ENCODE measurements at places on chromosomes 6 and 20.

DNA sequence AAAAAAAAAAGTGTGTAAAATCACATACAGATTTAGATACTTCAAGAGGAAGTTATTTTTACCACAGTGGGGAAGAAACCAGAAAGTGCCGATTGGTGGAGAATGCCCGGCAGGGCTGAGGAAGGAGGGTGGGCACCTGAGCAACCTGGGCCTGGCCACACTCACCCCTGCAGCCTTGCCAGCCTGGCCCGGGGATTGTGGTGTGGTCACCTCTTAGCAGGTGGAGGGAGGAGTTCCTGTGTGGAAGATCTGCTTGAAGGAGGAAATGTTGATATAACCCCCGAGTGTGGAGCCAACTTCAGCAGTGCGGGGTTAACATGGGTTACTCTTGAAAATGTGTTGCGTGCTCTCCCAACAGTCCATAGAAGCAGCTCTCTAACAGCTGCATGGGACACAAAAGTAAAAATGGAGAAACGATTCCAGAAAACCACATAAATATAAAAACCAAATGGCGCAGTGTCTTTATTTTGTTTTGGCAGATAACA, 14.7 kb downstream of the UST start:
- DNase-seq: no peak

- DNase-seq: no peak
Measured at GRCh38 chr6:121619987-121620740, 184.7 kb downstream of the GJA1 start.

GRCh38 chr6:149093643-149094042, 223.9 kb upstream of the TAB2 start:
- no peak for DNase-seq

DNA sequence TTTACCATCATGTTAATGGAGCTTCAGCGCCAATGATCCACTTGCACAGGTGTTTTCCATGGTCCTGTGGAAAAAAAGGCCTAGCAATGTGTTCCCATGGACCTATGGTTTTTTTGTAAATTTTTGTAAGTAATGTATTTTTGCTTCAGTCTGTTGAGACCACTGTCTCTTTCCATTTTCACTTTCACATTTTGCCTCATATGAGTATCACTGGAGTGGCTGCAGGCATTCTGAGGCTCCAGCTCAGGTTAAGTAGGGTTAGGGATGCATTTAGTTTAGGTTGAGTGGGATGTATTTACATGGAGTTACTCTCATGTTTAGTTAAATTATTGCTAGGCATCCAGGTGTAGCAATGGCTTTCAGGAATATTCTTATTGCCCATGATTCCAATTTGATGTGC, 19.2 kb upstream of the LMBRD1 start:
- DNase-seq: no peak

DNA sequence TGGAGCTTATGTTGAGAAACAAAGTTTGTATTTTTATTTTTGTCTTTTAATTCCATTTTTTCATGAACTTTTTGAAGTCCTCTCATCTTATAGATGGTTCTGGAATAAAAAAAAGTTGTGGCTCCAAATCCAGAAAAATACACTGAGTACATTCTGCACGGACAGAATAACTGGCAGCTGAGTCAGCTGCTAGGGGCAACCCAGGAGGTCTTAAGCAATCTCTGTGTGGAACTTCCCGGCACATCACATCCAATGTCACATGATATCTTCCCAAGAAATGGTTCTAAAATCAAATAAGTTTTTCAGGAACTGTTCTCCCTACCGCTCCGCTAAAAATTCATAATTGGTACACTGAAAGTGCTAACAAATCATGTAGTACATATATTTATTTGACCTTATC, 29.8 kb downstream of the SLC13A3 start:
- DNase-seq: no peak

GRCh38 chr6:127190552-127190951, 72.1 kb downstream of the RSPO3 start:
- no peak for DNase-seq

GRCh38 chr6:38570750-38571149, 69.0 kb downstream of the BTBD9 start:
- DNase-seq: no peak

DNA sequence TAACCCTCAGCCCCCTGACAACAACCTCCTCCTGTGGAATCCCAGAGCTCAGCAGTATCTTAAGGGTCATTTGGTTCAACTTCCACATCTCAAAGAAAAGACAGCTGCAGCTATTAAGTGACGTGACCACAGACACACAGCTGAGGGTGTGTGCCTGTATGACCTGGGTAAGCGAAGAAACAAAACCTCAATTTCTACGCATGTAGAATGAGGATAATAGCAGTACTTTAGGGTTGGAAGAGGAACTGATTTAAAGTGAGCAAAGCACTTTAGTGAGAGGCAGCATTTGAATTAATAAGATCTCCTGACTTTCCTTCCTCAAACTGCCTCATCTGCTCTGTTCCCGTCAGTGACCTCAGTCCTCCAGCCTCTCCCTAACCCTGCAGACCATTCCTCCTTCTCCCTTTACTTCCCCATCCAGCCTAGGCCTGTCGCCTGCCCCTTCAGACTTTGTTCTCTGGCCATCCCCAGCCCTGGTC, 6.8 kb upstream of the ARMC2 start:
- no peak for DNase-seq

GRCh38 chr6:121205569-121205968, 128.7 kb downstream of the TBC1D32 start:
- DNase-seq: no peak

DNA sequence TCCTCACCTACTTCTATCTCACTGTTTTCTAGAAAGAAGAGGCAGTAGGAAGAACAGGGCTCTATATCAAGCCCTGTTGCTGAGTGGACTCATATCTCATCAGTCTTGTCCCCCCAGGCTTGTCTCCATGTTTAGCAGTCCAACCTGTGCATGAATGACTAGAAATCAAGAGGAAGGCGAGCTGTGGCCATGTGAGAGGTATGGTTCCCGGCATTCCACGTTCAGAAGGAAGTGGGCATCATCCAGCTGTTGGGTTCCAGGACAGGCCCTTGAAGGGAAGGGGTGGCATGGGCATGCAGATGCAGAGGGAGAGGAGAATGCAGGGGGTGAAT, 176.6 kb downstream of the MRPL14 start:
- DNase-seq: no peak

DNA sequence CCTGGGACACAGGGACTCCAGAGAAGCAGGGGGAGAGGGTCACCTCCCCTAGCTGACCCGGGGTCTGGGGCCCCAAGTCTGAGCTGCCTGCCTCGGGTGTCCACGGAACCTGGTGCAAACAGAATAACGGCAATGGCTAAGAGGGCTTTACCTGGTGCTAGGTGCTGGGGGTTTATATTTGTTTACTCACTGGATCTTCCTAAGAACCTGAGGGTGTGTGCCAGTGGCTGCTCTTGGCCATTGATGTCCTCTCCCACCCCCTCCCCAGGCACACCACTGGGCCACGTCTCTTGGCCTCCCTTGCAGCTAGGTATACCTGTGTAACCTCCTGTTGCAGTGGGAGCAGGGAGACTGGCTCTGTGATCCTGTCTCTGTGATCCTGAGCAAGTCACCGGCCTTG, 157.9 kb upstream of the MLN start:
- no peak for DNase-seq

GRCh38 chr6:105493736-105494135, 90.9 kb upstream of the PREP start:
- no peak for DNase-seq

DNA sequence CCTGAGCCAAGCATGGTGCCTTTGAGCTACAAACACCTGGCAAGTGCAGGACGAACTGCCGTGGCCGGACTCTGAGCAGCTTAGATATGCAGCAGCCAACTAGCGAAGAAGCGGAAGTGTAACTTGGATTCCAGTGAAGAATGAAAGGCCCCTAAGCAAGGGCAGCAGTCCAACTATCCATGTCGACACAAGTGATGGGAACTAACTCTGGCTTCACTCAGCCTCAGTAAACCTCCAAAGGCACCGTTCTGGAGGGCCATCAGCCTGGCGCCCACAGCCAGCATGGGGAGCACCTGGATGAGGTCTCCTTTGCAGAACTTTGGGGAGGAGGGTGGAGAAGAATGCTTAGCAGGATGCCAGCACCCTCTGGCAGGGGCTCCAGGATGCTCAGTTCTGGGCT, 78.4 kb upstream of the MLN start:
- DNase-seq: no peak

DNA sequence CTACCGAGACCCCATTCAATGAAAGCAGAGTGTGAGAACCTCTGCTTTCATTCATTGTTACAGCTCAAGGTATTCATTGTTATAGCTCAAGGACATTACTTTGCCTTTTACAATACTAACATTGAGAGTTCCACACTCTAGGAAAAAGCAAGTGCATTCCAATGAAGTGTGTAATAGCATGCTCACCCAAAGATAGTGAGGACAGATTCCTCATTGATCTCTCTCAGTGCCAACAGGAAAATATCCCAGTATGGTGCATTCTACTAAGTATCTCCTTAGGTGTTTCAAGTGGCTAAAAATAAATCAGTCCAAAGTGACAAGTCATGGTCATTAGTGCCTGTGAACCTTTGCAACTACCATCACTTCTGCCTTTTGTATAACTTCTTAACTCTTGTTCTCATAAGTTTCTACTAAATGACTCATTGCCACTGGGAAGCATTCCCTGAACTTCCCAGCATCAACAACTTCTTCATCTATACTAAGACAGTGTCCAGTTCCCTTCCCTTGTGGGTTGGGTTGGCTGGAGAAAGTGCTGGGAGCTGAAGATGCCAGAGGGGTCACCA, 140.7 kb upstream of the STXBP5 start:
- no peak for DNase-seq

DNA sequence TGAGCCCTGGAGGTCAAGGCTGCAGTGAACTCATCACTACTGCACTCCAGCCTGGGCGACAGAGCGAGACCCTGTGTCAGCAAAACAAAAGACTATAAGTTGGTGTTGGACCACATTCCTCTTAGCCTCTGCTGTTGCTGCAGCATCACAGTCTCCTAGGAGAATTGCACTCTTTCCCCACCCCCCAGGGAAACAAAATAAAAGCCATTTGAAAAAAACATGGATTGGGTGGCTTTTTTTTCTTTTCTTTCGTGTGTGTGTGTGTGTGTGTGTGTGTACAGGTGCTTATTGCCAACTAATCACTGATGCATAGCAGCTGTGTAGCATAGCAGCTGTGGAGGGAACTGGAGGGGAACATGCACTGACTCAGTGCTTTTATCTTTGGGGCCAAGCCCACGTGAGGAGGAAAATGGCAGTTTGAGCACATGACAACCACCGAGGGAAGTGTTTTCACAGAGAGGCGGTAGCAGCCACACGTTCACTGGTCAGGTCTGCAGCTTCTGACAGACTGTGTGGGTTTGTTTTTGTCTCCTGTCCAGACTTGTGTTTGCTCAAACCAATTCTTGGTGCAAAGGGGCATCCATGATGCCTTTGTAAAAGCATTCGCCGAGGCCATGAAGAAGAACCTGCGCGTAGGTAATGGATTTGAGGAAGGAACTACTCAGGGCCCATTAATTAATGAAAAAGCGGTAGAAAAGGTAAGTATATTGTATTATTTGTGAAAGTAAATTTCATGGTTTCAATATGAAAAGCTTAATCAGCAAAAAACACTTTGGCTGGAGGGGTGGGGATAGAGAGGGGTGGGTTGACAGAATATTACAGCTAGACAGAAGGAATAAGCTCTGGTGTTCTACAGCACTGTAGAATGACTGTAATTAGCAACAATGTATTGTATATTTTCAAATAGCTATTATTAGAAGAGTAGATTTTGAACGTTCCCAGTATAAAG, 27.7 kb downstream of the ALDH5A1 start:
- DNase-seq: no peak

DNA sequence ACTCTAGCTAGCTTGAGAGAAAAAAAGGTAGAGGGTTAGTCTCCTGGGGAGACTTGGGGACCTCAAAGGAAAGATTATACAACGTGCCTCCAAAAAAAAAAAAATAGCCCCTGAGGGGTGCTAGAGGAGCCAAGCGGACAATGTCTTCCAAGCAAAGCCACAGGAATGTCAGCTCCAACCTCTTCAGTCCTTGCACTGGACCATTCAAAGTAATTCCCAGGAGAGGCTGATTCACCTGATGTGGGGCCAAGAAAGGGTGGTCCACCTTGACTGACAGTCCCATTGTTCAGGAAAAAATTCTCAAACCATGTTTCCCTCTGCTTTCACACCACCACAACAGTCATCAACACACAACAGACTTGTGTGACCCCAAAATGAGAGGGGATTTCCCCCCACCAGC, 30.7 kb downstream of the ASIP start:
- no peak for DNase-seq

GRCh38 chr20:37315021-37315451, 25.6 kb downstream of the MANBAL start:
- no peak for DNase-seq

- DNase-seq: peak; percentile 71
Measured at GRCh38 chr6:157021344-157021992, 244.3 kb downstream of the ARID1B start.

DNA sequence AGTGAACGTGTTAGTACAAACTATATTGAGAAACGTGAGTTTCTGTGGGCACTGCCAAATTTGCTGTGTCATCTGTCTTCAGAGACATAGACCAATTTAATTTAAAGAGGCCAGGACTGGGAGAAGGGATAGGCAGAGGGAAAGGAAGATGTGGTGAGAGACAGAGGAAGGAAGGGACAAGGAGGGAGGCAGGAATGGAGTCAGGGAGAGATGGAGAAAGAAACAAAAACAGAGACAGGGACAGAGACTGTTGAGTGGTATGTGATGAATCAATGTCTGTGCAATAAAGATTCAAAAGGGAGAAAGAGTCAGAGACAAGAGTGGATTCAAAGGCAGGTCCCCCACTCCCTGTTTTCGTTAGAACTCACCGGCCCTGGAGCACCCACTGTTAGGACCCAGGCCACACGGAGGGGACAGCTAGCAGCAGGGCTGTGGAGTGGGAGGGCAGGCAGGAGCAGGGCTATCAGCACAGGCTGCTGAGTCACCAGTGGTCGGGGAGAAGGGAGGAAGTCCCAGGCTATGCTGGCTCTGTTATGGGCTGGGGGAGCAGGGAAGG, 51.6 kb upstream of the CHD6 start:
- no peak for DNase-seq

GRCh38 chr6:10441004-10441654, 26.3 kb upstream of the TFAP2A start:
- no peak for DNase-seq

GRCh38 chr6:103018426-103018825, 1624.9 kb downstream of the GRIK2 start:
- no peak for DNase-seq

DNA sequence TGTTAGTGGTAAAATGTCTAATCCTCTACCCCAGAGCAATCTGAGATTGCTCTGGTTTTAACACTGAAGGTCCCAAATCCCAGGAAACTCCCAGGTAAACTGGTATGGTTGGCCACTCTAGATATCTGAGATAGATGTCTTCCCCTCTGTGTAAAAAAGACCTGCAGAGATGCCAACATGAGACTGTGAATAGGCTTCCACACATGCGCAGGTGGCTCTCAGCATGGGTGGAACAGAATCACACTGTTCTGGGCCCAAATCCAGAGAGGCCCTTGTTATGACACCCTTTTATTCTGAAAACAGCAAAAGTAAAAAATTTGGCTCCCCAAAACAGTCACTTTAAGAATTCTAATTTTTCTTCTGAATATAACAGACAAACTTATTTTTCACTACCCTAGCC, 88.7 kb upstream of the BMP5 start:
- DNase-seq: no peak
